Stimulated activated CD4-positive, alpha-beta T cell treated with anti-CD3 and anti-CD28 coated beads, Interleukin-2, amount 100 ng/mL, for 48 hours (primary cell): ENCODE measurements at places on chromosomes 16 and 17.

DNA sequence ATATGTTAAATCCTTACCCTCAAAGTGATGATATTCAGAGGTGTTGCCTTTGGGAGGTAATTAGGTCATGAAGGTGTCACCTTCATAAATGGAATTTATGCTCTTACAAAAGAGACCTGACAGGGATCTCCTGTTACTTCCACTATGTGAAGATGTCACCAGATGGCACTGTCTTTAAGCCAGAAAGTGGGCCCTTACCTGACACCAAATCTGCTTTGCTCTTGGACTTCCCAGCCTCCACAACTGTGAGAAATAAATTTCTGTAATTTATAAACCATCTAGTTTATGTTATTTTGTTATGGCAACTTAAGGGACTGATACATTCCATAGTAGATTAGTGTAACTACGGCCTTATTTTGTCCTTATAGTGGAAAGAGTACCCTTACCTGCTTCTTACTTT, 358.3 kb upstream of the SALL1 start:
- no peak for DNase-seq

- DNase-seq = no peak
Observed at GRCh38 chr16:13660807-13661206, 259.1 kb upstream of the ERCC4 start.

GRCh38 chr16:49442805-49443204, 69.2 kb downstream of the C16orf78 start:
- DNase-seq = no peak

DNA sequence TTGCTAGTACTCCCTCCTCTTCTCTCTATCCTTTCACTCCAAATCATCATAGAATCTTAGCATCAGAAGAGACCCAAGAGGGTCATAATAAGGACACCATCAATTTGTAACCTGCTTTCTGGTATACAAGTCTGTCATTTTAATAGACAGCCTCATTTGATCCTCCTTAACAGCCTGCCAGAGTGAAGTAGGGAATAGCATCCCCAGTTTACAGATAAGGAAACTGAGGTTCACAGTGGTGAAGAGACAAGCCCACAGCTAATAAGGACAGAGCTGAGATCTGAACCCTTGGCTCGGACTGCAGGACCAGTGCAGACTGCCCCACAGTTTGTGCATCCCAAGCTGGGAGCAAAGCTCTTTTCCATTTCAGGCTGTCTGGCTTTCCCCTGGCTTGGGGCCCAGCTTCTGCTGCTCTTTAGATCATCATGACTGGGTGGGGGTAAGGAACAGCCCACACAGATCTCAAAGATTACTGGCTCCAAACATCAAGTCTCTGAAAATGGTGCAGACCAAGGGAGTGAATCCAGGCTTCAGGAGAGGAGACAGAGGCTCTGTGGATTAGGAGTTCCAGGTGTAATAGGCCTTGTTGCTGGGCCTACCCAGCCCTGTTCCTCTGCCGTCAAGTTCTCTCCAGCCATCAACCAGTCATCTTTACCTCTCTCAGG, 10.3 kb upstream of the IGFBP4 start:
- no peak for DNase-seq

GRCh38 chr16:86722970-86723369, 144.6 kb downstream of the FOXL1 start:
- no peak for DNase-seq

DNA sequence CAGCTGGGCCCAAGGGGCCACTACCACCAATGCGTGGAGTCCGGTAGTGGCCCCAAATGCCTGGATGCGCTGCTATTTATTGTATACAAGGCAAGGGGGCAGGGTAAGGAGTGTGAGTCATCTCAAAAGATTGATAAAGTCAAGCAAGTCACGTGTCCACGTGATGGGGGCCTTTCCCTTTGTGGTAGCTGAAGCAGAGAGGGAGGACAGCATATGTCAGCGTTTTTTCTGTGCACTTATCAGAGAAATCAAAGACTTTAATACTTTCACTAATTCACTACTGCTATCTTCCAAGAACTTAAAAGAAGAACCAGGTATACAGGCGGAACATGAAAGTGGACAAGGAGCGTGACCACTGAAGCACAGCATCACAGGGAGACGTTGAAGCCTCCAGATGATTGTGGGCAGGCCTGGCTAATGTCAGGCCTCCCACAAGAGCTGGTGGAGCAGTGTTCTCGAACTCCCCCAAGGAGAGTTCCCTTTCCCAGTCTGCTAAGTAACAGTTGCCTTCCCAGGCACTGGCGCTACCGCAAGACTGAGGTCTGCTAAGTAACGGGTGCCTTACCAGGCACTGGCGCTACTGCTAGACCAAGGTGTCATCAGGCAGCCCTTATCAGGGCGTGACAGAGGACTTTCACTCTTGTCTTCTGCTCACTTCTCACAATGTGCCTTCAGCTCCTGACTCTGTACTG, 10.8 kb upstream of the ASB16 start:
- DNase-seq = no peak

DNA sequence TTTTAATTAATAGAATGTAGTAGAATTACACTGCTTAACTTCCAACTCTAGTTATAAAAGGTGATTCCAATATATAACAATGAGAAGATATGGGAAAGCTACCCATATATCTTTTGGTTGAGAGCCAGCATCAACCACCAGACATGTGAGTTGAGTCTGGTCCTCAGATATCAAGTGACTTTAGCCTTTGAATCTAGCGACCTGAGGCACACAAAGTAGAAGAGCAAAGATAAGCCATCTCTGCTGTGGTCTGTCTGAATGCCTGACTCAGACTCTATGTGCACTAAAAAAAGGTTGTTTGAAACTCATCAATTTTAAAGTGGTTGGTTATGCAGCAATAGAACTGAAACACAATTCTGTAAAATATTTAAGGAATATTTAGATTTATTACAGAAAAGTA, 492.5 kb upstream of the SOX9 start:
- no peak for DNase-seq

- no peak for DNase-seq
Observed at GRCh38 chr17:7465597-7466275, 13.7 kb downstream of the ZBTB4 start.

DNA sequence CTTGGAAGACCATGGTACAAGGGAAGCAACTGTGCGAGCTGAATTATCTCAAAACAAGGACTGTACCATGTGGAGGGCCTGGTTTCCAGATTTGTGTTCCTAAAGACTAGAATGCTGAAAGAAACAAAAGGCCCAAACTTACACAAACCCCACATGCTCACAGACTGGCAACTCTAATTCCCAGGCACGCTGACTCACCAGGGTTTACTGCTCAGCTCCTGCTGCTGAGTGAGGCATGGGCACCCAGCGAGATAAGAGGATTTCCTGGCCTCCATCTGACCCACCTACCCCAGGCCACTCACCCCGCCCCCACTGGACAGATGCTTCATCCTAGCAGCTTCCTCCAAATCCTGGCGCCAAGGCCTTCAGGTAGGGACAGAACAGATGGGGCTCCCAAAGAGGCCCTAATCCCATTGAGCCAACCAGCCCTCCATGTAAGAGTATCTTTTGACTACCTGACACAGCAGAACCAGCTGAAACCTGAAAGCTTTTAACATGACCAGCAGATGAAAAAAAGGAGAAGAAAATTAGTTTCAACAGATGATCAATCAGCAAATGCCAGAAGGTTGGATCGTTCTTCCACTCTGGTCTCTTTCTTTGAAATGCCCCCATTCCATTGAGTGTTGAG, 33.9 kb downstream of the DCUN1D3 start:
- no peak for DNase-seq

- DNase-seq = no peak
Observed at GRCh38 chr16:61908426-61908825, 127.8 kb downstream of the CDH8 start.

GRCh38 chr17:6681671-6682070, 30.1 kb downstream of the C17orf100 start:
- DNase-seq = no peak

GRCh38 chr17:19652595-19652994, 4.0 kb downstream of the ALDH3A2 start:
- no peak for DNase-seq

GRCh38 chr16:17718495-17718894, 247.7 kb upstream of the XYLT1 start:
- DNase-seq = no peak

GRCh38 chr17:72494566-72494965, 373.7 kb downstream of the SOX9 start:
- DNase-seq = no peak

DNA sequence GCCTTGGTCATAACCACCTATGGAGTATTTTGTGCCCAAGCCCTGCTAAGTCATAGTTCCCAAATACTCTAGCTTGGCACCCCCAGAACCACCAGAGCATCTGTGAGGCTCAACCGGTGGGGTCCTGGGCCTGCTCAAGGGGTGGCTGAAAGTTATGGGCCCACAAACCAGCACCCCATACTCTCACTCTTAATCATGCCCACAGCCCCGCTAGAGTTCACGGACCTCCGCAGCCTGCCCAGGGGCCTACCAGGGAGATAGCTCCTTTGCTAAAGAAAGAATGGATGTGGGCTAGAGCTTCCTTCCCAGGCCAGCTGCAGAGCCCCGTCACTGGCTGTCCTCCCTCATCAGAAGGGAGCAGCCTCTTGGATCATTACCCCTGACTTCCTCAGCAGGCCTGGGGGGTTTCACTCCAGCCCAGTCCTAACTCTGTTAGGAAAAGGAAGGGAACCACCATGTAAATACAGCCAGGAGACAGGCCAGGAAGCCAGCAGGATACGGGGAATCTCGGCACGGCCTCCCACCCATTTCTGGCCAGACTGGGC, 1.4 kb downstream of the GIT1 start:
- no peak for DNase-seq

DNA sequence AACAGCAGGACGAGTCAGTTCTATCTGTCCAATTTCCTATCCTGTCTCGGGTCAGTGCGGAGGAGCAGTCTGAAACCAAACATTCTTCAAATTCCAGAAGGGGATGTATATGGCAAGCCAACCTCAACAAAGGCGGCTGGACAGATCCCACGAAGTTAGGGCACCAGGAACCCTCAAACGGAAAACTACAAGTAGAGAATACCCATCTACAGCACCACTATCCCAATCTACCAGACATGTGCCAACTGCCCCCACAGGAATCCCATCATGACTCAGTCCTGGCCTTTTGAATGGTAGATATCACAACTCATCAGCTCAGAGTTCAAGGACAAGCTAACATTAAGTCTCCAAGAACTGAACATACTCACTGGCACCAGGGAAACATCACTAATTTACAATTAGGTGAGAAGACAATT, 2.3 kb downstream of the NAT9 start:
- DNase-seq = no peak

- DNase-seq = no peak
Observed at GRCh38 chr16:660132-660458, 7.8 kb upstream of the RHOT2 start.

- DNase-seq = no peak
Observed at GRCh38 chr17:39462631-39463375, 1.5 kb downstream of the CDK12 start.

GRCh38 chr17:82302991-82303943, 14.1 kb downstream of the CD7 start:
- no peak for DNase-seq

DNA sequence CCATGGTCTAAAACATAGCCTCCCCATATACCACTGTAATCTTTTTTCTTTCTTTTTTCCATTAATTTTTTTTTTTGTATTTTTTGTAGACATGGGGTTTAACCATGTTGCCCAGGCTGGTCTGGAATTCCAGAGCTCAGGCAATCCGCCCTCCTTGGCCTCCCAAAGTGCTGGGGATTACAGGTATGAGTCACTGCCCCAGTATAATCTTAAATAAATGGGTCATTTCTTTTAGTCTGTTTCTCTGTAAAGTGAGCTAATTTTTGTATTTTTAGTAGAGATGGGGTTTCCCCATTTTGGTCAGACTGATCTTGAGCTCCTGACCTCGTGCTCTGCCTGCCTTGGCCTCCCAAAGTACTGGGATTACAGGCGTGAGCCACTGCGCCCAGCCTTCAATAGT, 5.7 kb upstream of the NME1 start:
- no peak for DNase-seq

- no peak for DNase-seq
Observed at GRCh38 chr16:12337871-12338655, 361.5 kb downstream of the SNX29 start.

GRCh38 chr16:86244936-86245335, 265.4 kb upstream of the FOXF1 start:
- no peak for DNase-seq

DNA sequence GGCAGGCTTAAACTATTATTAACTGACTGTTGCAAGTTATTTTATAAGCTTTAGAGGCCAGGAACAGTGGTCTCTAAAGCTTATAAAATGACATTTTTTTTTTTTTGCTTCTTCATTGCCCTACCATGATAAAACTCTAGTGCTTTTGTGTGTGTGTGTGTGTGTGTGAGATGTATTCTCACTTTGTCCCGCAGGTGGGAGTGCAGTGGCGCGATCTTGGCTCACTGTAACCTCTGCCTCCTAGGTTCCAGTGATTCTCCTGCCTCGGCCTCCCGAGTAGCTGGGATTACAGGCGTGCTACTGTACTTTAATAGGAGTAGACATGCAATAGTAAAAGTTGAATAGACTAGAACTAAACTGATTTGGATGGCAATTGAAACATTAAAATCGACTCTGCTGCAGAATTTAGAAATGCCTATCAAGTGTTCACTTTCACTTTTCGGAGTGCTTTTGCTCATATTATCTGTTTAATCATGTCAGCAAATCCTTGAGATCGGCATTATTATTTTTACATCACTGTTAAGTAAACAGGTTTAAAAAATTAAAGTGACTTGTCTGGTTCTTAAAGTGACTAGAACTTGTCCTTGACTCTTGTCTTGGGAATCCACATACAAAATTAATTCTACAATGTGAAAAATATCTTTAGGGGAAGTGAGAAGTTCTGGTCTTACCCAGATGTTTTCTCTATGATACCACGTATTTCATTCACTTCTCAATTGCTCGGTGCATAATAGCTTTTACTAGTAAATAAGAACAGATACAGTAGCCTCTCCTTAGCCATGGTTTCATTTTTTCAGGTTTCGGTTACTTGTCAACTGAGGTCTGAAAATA, 8.4 kb upstream of the PCTP start:
- no peak for DNase-seq

DNA sequence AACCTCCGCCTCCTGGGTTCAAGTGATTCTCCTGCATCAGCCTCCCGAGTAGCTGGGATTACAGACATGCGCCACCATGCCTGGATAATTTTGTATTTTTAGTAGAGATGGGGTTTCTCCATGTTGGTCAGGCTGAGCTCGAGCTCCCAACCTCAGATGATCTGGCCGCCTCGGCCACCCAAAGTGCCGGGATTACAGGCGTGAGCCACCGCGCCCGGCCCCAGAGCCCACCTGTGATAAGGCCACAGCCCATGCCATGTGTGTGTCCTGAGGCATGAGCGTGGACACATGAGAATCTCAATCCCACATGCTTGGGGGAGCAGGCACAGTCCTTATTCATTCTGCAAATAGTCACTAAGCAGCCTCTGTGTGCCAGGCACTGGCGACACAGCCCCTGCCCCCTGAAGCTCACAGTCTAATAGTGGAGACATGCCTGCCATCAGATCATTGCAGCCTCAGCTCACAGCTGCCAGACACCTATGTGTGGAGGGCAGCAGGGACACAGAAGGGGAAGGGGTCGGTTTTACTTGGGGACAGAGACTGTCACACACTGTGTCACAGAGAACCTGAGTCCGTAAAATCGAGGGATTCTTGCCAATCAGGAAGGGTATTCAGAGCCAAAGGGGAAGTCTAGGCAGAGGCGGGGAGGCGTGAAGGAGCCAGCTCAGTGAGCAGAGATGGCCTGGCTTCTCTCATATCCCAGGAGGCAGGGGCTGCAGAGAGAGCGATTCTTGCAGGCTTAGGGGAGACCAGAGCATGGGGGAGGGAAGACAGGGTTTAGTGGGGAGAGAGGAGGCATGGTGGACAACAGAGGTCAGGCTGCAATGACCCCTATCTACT, 9.4 kb upstream of the ABCC3 start:
- no peak for DNase-seq

GRCh38 chr16:13708347-13709120, 211.4 kb upstream of the ERCC4 start:
- no peak for DNase-seq

GRCh38 chr16:50534958-50535357, 13.2 kb upstream of the NKD1 start:
- no peak for DNase-seq
